OCI-M1 (cell line): ENCODE measurements at places on chromosomes 12 and 14.
A peak's percentile ranks its signal among the peaks of the same experiment; 100 is the strongest.

DNA sequence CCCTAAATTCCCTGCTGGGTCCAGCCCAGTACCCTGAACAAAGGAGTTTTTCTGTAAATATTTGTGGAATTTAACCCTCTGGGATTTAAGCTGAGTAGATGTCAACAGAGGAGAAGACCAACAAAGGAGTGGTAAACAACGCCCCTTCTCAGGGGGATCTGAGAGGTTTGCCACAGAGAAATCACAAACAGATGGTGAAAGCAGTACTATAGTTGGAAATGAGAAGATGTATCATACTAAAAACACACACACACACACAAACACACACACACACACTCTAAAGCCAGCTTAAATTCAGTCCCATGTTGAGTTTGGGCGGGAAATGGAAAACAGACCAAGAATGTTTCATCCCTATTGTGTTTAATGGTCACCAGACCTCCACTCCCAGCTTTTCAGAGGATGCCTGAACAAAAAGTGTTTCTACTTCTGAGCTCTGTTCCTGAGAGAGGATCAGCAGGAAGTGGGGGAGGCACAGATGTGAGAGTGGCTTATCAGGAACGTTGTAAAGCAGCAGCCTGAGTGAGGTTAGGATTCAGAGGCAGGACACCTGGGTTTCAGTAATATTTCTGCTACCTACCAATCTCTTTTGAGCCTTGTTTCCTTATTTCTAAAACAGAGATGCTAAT lies 3.2 kb downstream of the BIN2 start:
- peak; percentile 73 for DNase-seq

DNA sequence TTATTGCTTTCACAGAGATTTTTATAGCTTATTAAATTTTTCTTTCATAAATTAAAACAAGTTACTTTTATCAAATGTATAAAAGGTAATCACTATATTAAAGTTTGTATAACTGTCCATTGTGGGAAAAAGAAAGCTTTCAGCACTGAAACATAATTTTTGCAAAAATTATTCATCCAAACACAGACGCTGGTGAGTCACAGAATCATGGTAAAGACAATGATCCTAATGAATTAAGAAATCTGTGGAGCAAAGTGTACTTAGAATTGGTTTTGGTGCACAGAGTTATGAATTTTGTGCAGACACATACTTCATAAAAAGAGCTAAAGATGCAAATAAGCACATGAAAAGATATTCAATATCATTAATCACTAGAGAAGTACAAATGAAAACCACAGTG lies 31.7 kb upstream of the C2CD5 start:
- no peak for DNase-seq

GRCh38 chr12:20950248-20950647 lies 139.7 kb downstream of the SLCO1B3 start:
- peak; percentile 65 for DNase-seq

- no peak for DNase-seq
Measured at GRCh38 chr12:90510948-90511347, 444.0 kb downstream of the CCER1 start.

GRCh38 chr12:58711974-58712373 lies 208.3 kb downstream of the LRIG3 start:
- no peak for DNase-seq

GRCh38 chr12:113061061-113061694 lies 4.6 kb downstream of the DTX1 start:
- no peak for DNase-seq

GRCh38 chr12:23729359-23729758 lies 220.1 kb downstream of the SOX5 start:
- DNase-seq = no peak

- DNase-seq = peak; percentile 37
Measured at GRCh38 chr12:76060111-76060510, 24.4 kb downstream of the NAP1L1 start.

- DNase-seq = no peak
Measured at GRCh38 chr14:51370758-51371386, 130.8 kb downstream of the TMX1 start.

GRCh38 chr12:48078901-48079300 lies 27.0 kb downstream of the SENP1 start:
- no peak for DNase-seq

DNA sequence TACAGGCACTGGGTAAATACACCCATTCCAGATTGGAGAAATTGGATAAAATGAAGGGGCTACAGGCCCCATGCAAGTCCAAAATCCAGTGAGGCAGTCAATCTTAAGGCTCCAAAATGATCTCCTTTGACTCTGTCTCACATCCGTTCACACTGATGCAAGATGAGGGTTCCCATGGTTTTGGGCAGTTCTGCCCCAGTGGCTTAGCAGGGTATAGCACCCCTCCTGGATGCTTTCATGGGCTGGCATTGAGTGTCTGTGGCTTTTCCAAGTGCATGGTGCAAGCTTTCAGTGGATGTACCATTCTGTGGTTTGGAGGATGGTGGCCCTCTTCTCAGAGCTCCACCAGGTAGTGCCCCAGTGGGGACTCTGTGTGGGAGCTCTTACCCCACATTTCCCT lies 427.2 kb downstream of the TRHDE start:
- no peak for DNase-seq

GRCh38 chr14:96130391-96130790 lies 74.2 kb upstream of the BDKRB2 start:
- no peak for DNase-seq

DNA sequence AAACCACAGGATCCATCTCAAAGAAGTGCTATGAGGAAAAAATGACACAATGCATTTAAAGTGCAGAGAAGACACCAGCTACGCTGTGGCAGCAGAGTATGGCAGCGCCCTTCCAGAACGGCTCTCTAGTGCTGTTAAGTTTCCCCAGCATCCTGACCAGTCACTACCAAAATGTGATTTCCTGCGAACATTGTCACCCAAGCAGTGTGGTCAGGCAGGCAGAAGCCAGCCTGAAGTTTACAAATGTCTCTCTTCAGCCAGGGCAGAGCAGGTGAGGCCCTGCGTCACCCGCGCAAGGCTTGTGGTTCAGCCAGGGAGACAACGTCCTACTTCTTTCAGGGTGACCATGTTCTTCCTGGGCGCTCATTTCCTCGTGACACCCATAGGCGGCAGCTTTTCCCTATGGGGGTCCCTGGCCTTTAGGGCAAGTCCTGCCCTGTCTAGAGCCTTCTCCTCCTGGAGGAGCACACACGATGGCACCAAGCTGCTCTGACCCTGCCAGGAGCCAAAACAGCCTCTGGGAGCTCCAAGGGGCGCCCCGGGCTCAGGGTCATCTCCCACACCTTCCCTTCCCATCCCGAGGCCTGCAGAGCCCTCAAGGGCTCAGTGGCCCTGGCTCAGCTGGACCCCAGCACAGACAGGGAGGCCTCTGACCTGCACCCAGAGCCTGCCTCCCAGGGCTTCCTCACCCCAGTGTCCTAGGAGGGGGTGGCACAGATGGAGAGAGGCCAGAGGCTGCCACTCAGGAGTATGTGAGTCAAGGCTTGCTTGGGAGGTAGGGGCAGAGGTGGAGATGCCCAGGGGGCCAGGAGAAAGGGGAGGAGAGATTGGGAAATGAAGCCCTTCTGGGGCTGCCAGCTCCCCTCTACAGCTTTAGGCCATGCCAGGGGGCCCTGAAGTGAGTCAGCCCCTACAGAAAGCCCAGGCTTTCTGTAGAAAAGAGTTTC lies 41.9 kb downstream of the PSMA6 start:
- no peak for DNase-seq

GRCh38 chr12:66162701-66163100 lies 7.1 kb downstream of the TMBIM4 start:
- no peak for DNase-seq

- peak; percentile 42 for DNase-seq
Measured at GRCh38 chr14:34098045-34098984, 147.4 kb upstream of the EGLN3 start.

DNA sequence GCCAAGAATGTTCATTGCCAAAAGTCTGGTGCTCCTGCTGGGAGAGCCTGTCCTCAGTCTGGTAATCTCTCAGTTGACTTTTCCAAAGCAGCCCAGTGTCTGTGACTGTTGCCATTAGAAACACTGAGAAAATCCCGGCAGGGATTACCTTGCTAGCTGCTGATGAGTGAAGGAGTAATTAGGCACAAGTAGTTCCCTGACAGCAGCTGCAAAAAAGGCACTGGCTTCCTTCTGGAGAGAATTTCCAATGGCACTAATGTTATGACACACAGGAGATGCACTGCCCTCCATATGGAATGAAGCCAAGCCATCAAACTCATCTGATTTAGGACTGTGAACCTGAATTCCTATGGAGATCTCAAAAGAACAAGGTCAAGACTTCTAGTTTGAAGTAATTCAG lies 1321.2 kb upstream of the SEL1L start:
- no peak for DNase-seq

DNA sequence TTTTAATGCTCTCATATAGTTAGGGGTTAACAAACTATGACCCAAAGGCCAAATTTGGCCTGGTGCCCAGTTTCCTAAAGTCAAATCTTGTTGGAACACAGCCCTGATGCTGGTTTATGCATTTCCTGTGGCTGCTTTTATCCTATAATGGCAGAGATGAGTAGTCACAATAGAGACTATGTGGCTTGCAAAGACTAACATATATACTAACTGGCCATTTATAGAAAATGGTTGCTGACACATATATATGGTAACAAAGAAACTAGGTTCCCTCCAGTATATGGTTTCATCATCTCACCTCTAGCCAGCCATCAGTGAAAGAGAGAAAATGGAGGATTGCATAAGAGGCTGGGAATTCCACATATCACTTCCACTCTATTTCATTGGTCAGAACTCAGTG lies 10.8 kb downstream of the NAV3 start:
- DNase-seq = peak; percentile 59

DNA sequence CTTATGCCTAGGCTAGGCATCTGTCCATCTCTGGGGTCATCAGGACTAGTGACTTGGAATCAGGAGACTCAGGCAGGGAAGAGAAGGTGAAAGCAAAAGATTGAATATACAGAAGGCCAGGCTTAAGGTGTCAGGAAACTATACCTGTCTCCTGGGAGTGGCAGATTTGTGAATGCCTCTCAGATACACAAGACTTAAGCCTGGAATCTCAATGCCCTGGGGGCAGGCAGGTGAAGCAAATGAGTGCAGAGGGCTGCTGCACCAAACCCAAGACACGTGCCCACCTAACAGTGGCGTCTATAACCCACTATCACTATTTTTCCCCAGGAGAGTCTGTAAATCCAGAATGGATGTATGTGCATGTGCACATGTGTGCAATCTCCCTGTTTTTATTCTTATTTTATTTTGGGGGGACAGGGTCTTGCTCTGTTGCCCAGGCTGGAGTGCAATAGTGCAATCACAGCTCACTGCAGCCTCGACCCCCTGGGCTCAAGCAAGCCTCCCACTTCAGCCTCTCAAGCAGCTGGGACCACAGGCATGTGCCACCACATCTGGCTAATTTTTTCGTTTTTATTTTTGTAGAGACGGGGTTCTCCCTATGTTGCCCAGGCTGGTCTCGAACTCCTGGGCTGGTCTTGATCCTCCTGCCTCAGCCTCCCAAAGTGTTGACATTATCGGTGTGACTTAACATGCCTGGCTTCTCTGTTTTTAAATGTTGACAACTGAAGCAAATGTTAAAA lies 31.9 kb upstream of the FOS start:
- DNase-seq = no peak

GRCh38 chr12:108770269-108770829 lies 39.0 kb upstream of the CORO1C start:
- no peak for DNase-seq

DNA sequence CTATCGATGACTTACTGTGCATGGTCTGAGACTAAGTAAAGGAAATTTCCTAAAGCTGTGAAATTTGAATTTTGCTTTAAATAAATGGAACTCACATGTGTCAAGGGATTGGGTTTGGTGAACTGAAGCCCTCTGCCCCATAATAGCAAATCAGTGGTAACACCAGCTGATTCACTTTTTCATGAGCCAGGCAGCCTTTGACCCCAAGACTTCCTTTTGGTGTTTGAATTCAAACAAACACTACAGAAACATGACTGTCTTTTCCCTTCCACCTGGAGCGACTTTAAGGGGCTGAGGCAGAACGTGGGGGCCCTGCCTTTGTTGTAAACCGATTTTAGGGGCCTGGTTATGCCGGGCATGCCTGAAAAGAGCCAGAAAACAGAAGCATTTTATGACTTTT lies 28.8 kb downstream of the KCTD10 start:
- DNase-seq = no peak

DNA sequence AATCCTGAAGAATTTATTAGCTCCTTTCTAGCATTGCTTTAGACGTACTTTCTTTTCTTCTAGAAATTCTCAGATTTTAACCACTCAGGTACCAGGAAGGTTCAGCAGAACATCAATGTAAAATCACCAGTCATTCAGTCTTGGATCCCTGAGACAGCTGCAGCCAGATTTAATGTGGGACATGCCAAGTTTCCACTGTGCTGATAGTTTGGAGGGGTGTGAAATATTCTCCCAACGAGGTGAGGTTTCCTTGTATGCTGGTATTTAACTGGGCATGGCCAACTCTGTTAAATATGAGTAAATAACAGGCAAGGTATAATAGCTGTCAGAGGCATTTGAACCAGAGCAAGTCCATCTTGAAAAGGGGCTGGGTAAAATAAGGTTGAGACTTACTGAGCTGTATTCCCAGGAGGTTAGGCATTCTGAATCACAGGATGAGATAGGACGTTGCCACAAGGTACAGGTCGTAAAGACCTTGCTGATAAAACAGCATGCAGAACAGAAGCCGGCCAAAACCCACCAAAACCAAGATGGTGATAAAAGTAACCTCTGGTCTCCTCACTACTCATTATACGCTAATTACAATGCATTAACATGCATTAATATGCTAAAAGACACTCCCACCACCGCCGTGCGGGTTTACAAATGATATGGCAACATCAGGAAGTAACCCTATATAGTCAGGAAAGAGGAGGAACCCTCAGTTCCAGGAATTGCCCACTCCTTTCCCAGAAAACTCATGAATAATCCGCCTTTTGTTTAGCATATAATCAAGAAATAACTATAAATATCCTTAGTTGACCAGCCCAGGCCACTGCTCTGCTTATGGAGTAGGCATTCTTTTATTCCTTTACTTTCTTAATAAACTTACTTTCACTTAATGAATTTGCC lies 75.2 kb upstream of the RASSF8 start:
- DNase-seq = peak; percentile 73

GRCh38 chr12:51815571-51815970 lies 32.9 kb downstream of the FIGNL2 start:
- DNase-seq = no peak

DNA sequence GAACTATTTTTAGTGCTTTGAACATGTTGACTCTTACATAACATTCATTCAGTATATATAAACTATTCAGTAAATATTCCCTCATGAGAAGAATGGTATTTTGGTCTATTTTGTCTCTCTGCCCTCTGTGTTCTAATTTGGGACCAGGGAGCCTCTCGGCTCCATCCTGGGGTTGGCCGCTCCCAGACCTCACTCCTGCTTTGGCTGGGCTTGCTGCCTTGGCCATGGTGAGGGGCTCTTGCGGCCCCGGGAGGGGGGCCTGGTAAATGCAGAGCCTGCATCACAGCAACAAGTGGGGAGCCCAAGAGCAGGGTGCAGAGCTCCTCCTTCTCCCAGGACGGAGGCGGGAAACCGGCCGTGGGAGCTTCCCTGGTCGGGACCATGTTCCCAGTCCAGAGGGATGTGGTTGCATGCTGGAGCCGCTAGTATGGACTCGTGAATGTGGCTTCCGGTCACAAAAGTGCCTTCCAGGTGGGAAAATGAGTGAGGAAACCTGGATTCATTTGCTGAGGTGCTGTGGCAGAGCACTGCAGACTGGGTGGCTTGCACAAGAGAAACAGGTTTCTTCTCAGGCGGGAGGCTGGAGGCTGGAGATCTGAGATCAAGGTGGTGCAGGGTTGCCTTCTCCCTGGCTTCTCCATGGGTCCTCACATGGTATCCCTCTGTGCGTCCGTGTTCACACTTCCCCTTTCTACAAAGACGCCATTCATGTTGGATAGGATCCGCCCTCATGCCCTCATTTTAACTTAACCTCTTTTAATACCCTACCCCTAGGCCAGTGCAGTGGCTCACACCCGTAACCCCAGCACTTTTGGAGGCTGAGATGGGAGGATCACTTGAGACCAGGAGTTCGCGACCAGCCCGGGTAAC lies 250.2 kb downstream of the CACNA1C start:
- DNase-seq = no peak
